Caudate nucleus (tissue), 63 donors: ENCODE measurements at places on chromosomes 12 and 14.

GRCh38 chr14:90853116-90853515, 36.9 kb upstream of the TTC7B start:
- DNase-seq: no peak

DNA sequence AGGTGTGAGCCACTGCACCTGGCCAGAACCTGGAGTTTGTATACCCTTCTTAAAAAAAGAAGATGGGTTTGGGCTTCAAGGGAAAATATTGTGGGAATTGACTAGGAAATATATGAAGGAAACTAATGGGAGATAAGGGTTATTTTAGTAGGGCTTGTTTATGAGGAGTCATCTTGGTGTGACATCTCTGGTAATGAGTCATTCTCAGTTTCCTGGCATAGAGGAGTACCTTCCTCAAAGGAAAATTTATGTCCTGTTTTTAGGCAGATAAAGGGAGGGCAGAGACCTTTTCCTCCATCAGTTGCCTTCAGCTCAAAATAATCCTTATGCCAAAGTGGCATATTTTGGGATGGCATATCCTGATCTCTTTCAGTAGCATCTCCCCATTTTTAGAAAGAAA, 30.6 kb upstream of the NFKBIA start:
- no peak for DNase-seq

GRCh38 chr12:29957835-29958234, 174.1 kb upstream of the TMTC1 start:
- no peak for DNase-seq

GRCh38 chr12:69906411-69907216, 81.6 kb downstream of the MYRFL start:
- DNase-seq: no peak

DNA sequence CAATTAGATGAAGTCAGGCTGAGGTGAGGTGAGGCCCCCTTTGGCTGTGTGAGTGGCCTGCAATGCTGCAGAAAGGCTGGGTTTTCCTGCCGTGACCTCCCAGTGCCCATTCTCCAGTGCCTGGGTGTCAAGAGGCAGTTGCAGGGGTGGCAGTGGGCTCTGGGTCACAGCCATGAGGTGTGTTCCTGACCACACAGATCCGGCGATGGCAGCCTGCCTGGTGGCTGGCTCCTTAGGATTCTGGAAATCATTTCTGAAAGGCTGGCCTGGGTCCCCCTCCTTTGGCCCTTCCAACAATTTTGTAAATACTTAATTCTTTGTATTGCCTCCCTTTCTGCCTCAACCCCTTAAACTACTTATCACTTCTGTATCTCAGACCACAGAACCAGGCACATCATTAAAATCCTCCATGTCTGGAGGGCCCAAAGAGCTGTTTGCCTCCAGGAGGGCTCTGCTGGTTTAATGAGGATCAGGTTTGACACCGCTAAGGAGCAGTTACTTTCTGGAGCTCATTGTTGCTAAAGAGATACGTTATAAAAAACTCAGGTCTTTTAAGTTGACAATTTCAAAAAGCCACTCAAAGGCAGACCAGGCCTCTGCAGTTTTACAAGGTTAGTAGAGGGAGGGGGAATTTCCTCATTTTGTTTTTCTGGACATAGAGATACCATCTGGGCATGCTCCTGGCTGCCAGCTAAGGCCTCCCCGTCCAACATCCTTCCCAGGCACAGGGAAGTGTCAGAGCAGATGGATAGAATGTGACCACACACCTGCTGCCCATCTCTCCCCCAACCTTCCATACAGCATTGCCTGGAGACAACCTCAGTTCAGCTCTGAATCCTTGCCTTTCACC, 204.4 kb downstream of the FOXN3 start:
- DNase-seq: no peak

- no peak for DNase-seq
These were observed 96.9 kb downstream of the EML5 start for GRCh38 chr14:88695870-88696269.

GRCh38 chr14:28831126-28831525, 64.5 kb downstream of the FOXG1 start:
- no peak for DNase-seq

DNA sequence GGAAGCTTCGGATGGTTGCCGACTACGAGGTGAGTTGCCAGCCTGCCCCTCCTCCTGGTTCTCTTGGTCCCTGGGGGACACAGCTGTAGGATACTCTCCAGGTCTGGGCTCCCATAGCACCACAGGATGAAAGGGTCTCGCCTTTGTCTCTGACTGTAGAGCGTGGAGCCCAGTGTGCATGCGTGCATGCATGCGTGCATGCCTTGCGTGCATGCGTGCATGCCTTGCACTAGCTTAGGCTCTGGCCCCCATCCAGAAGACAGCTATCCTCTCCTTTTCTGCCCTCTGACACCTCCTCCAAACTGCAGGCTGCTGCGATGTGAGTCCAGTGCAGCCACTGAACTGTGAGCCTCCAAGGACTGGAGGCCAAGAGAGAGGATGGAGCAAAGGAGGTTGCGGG, 19.1 kb downstream of the NGB start:
- no peak for DNase-seq

- no peak for DNase-seq
These were observed 363.9 kb downstream of the CEP128 start for GRCh38 chr14:80577599-80577998.

GRCh38 chr14:103378038-103378854, 7.0 kb upstream of the MARK3 start:
- DNase-seq: no peak

- no peak for DNase-seq
These were observed 54.6 kb downstream of the FAM222A start for GRCh38 chr12:109767991-109768900.

DNA sequence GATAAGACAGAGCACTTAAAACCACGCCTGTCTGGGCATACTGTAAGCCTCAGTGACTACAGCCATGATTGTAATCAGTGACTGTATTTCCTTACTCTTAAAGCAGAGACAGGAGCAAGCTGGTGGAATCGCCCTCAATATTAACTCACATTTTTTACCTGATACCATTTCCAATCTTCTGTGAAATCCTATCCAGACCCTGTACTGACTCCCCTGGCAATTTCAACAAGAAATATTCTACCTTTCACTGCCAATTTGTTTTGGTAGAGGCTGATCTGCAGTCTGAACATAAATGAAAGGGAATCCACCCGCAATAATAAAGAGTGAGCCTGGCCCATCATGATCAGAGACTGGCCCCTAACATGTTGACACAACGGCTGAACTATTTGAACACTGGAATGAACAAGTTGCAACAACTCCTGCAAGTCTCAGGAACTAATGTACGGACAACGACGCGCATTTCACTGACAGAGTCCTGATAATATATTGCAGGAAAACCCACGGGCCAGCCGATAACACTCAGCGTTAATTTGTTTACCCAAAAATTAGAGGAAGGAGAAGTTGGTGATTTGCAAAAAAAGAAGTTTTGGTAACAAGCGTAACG, 195.5 kb upstream of the BTG1 start:
- DNase-seq: no peak

- DNase-seq: no peak
These were observed 60.9 kb upstream of the OR4E1 start for GRCh38 chr14:21734457-21735074.

- no peak for DNase-seq
These were observed 1.0 kb downstream of the KLHL33 start for GRCh38 chr14:20434701-20435581.

DNA sequence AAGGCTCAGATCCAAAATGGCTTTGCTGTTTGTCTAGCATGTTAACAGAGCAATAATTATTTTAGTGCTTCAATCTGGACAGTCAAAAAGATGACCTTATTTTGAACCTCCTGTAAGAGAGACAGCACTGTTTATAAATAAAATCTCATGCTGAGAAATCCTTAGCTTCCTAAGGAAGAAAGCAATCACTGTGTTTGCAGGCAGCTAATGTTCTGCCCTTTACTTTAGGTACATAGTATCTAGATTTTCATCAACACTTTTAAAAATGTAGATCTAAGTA, 105.3 kb downstream of the PRKD1 start:
- DNase-seq: no peak

DNA sequence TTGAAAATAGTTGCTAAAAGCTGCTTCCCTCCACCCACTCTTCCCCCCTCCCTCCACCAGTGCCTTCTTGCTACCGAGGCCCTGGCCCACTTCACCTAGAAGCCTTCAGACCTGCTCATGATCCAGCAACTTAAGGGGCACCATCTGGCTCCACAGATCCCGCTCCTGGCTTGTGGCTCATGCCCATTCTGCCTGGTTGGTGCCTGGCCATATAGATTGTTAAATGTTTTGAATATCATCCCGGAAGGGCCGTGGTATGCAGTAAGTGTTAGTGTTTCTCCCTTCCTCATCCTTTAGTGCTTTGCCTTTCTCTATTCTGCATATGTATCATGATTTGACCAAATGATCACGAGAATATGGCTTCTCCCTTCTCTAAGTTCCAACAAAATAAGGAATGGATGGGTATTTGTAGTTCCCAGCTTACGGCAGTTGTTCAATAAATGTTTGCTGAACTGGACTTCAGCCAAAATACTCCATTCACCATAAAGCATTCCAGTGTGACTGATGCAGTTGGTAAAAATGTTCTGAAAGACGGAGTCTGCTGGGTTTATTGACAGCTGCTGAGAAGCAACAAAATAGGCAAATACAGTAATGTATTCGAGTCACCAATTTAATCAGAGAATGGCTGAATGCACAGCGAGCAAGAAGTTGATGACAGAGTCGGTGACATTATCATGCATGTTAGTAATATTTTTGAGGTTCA, 30.7 kb downstream of the GRIP1 start:
- DNase-seq: no peak

DNA sequence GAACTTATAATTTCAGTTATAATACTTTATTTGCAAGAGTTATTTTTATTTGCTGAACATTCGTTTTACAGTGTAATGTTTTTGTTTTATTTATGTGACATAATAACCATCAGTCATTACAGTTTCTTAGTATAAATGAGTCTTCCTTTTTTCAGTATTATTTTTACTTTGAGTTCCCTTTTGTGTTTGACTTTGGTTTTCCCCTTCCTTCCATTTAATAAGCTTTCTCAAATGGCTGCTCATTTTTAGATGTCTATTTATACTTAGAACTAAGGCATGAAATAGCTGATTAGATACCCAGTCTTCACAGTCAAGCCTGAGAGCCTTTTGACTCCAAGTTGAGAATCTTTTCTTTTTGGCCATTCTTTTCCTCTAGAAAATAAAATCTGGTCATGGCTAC, 404.5 kb downstream of the LRFN5 start:
- DNase-seq: no peak

DNA sequence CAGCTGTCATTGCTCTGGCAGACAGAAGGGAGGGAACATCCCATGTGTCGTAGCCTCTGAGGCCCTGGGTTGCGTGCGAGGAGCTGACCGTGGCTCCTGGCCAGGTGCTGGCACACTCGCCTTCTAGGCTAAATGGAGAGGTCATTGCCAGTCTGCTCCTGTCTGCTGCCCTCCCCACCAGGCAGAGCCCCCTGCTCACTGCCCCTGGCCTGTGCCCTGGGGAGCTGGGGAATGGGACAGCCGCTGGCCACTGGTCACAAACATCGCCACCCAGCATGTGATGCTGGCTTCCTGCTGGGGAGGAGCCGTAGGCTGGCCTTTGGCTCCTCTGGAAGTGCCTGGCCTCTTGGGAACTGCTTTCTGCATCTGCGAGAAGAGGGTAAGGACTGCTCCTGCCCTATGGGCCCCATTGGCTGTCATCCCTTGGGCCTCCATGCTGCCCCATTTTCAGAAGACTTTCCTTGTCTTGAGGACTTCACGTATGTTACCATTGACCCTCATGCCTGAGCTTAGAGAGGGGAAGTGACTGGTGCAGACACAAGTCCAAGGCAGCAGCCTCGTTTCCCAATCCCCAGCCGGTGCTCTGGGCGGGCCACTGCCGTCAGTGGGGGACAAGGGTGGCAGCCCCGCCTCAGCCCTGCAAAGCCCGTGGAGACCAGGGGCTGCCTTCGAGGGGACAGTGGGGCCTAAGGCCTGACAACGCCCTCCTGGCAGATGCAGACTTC, 2.0 kb upstream of the TNFAIP2 start:
- DNase-seq: no peak

- peak; percentile 26 for DNase-seq
These were observed 1.4 kb downstream of the NFKBIA start for GRCh38 chr14:35403114-35403602.

DNA sequence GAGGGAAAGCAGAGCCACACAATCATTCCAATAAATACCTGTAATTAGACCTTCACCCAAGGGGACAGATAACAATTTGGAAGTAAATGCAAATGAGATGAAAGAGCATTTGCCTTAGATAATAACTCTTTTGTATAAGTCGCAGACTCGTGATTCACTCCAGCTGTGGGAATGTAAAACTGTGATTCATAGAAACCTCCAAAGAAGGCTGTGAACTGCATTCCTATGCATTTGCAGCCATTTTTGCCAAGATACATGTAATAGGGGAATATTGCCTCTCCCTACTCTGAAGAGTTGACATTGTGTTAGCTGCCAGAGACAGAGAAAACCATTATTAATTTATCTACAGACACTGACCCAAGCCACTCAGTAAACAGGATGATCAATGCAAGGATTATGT, 181.9 kb upstream of the ARHGAP5 start:
- DNase-seq: no peak

- DNase-seq: peak; percentile 48
These were observed 130.3 kb upstream of the FUT8 start for GRCh38 chr14:65281991-65282895.

- DNase-seq: no peak
These were observed 10.0 kb upstream of the RHEBL1 start for GRCh38 chr12:49079793-49080192.

- no peak for DNase-seq
These were observed 54.4 kb downstream of the SPPL3 start for GRCh38 chr12:120849765-120850164.

- DNase-seq: no peak
These were observed 10.9 kb downstream of the CLBA1 start for GRCh38 chr14:104996483-104996882.

DNA sequence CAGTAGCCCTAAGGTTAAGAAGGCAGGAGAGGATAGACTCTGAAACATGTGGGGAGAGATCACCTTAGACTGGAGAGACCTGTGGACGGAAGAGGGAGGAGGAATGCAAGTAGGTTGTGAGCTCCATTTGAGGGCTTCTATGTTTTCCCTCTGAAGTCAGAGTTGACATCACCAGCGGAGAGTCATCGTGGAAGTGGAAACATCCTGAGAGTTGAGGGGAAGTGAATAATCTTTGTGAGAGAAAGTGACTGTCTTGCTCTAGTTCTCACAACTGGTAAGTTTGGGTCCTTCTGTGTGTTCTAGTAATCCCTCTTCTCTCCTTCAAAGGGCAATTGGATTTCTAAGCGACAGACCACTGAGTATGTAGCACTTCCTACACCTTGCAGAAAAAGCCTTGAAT, 103.6 kb upstream of the CCND2 start:
- no peak for DNase-seq

GRCh38 chr12:70663838-70664237, 26.6 kb upstream of the PTPRB start:
- DNase-seq: no peak

DNA sequence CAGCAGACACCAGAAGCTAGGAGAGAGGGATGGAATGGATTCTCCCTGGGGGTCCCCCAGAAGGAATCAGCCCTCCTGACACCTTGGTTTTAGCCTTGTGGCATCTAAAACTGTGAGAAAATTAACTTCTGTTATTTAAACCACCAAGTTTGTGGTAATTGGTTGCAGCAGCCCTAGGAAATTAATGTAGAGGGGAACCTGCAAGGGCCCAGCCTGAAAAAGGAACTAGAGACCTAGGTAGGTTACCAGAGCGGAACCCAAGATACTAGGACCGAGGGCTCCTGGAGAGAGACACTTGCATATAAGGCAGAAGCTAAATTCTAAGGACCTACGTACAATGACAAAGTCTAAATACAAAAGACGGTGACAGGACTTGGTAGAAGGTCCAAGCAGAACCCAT, 8.1 kb upstream of the DENND5B start:
- no peak for DNase-seq

GRCh38 chr12:69330475-69331473, 17.4 kb upstream of the LYZ start:
- no peak for DNase-seq
